Activated T-cell treated with anti-CD3 and anti-CD28 coated beads, Interleukin-2, amount 50 U/mL, for 72 hours (primary cell): ENCODE measurements at places on chromosomes 6 and 20.
A peak's percentile ranks its signal among the peaks of the same experiment; 100 is the strongest.

GRCh38 chr6:53830366-53830765, 35.6 kb downstream of the LRRC1 start:
- no peak for DNase-seq

GRCh38 chr6:116265041-116265829, 11.4 kb upstream of the TSPYL4 start:
- DNase-seq, result peak; percentile 32

DNA sequence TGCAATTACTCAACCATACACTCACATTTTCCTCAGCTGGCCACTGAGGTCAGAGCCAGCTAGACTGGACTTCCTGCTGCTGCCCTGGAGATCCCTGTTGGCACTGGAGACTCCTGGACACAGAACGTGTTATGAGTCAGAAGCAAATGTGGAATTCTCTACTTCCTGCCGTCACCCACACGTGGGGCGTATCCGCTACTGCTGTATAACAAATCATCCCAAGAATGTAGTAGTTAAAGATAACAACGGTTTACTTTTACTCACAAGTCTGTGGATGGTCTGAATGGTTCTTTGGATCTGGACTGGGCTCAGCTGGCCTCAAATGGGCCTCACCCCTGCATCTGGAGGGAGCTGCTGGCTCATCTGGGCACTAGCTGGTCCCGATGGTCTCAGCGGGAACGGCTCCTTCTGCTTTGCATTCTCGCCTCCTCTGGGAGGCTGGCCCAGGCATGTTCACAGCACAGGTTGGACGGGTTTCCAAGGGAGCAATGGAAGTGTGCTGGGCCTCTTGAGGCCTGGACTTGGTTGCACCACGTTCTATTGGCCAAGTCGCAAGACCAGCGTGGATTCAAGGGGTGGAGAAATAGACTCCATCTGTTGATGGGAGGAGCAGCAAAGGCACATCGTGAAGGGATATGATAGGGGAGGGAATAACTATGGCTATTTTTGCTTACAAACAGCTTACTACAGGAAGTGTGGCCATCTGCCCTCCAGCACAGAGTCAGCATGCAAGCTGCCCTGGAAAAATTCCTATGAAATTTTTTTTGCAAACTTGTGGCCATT, 118.5 kb downstream of the SNX5 start:
- no peak for DNase-seq

GRCh38 chr6:79898076-79898475, 49.3 kb downstream of the ELOVL4 start:
- no peak for DNase-seq

GRCh38 chr20:25517124-25517523, 68.2 kb downstream of the NINL start:
- no peak for DNase-seq

DNA sequence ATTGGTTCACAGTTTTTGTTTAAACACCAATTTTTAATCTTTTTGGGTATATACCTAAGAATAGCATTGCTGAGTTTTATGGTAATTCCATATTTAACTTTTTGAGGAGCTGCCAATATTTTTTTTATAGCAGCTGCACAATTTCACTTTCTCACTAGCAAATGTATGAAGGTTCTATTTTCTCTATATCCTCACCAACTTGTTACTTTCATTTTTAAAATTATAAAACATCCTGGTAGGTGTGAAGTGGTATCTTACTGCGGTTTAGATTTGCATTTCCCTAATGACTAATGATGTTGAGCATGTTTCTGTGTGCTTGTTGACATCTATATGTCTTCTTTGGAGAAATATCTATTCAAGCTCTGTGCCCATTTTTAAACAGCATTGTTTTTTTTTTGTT, 452.1 kb downstream of the GRIK2 start:
- no peak for DNase-seq

DNA sequence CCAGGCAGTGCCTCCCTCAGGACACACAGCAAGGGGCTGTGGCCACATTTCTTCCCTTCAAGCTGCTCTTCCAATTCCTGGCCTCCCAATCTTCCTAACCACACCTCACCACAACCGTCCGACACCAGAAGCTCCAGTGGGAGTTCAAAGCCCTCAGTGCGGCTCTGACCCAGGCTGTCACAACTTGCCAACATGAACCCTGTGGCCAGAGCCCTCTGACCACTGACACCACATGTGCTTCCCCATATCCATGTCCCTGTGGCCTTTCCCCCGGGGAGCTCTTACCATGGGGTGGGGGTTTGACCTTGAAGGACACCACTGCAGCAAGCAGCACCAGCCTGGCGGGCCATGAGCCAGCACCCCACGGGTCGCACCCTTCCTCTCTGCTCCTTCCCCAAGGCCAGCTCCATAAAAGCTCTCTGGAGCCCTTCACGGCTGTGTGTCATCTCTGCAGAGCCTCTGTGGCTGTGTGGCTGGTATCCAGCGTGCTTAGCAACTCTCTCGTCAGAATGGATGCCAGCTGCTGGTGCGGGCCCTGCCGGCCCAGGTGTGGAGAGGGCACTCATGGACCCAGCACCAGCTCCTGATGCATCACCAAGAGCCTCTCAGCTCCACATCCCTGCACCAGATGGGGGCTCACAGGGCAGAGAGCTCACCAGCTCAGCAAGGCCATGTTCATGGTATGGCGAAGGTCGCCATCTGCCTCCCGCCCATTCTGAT, 106.1 kb downstream of the PSMB1 start:
- DNase-seq, result no peak

DNA sequence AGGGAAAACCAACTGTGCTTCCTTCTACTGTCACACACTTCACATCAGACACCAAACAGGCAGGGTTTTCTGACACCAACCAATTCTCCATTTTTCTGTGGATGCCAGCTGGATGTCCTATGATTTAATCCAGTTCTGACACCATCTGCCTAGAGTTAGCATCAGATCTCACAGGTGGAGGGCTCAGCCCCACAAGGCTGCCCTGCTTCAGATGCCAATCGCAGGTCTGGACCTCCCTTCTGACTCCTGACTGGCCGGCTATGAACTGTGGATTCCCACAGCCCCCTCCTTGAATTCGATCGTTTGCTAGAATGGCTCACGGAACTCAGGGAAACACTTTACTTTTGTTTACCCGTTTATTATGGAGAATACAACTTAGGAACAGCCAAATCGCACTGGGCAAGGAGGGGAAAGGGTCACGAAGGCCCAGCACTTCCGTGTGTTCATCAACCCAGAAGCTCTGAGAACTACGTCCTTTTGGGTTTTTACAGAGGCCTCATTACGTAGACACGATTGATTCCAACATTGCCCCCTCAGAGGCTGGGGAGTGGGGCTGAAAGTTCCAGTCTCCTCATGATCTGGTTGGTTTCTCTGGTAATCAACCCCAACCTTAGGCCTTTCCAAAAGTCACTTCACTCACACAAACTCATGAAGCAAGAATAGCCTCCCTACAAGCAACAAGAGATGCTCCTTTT, 25.4 kb upstream of the MAS1 start:
- no peak for DNase-seq

DNA sequence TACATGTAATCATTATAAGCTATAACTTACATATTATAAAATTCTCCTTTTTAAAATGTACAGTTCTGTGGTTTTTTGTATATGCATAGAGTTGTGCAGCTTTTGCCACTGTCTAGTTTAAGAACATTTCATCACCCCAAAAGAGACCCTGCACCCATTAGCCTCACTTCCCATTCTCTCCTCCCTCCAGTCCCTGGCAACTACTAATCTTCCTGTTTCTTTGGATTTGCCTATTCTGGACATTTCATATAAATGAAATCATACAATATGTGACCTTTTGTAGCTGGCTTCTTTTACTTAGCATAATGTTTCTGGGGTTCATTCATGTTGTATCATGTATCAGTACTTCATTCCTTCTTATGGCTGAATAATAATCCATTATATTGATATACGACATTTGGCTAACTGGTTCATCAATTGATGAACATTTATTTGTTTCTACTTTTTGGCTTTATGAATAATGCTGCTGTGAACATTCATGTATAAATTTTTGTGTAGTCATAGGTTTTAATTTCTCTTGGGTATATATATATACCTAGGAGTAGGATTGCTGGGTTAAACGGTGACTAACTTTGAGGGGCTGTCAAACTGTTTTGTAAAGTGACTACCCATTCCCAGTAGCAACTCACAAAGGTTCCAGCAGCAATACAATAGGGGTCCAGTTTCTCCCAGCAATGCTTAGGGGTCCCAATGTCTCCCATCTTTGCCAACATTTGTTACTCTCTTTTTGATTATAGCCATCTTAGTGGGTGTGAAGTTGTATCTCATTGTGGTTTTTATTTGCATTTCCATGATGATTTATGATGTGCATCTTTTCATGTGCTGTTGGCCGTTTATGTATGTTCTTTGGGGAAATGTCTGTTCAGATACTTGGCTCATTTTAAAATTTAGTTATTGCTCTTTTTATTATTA, 10.7 kb downstream of the PTPRA start:
- DNase-seq, result no peak

DNA sequence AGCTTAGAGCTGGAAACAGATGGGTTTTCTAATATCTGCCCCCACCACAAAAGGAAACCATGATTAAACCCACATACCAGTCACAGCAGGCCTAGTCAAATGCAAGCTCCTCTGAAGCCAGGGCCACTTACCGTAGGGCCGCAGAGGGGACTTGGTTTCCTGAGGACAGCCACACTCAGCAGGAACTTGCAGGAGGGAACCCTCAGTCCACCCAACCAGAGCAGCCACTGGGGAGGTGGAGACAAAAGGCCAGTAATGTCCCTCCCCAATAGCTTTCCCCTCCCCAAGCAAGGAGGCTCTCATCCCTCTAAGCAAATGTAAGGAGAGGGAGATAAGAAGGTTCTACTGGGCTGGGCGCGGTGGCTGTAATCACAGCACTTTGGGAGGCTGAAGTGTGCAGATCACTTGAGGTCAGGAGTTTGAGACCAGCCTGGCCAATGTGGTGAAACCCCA, 384.4 kb upstream of the JARID2 start:
- DNase-seq, result peak; percentile 52

GRCh38 chr20:50009521-50010454, 27.0 kb downstream of the SNAI1 start:
- no peak for DNase-seq

GRCh38 chr6:143782481-143782880, 60.7 kb upstream of the LTV1 start:
- no peak for DNase-seq

DNA sequence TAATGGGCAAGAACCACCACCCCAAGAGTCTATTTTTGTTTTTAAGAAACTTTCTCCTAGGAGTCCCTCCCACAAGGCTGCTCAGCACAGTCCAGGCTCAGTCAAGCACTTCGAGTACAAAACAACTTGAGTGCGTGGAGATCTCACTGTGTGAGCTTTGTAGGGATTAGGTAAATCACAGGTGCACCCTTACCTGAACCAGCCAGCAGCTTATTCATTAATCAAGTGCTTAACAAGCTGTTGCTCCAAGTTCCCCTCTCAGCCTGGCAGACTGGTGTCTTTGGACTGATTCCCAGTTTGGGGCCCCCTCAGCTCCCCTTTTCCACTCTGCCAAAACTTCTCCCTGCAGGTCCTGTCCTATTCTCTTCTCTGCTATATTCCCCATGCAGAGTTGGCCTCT, 133.1 kb downstream of the LY86 start:
- no peak for DNase-seq

- DNase-seq, result peak; percentile 30
Measured at GRCh38 chr6:16318538-16318937, 80.2 kb downstream of the GMPR start.

DNA sequence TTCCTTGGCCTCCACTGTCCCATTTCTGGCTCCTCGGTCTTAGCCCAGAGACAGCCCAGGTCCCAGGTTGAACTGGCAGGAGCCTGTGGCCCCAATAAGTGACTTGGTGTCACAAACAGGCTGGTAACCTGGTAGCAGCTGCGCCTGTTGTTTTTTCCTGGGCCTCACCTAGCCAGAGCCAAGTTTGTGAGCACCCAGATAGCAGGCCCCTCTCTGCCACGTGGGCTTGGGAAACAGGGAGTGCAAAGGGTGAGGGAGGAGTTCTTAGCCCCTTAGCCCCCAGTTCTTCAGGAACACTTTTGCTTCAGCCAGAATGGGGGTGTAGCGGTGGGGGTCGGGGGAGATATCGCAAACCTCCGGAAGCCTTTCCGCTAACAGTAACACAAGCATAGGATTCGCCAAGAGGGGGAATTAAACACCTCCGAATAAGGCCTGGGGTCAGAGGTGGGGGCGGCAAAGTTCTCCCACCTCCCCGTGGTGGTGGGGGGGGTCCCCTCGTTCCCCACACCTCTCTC, 760 bp downstream of the C6orf132 start:
- DNase-seq, result no peak

- no peak for DNase-seq
Measured at GRCh38 chr6:82144007-82144851, 103.3 kb downstream of the IBTK start.

GRCh38 chr6:30207619-30208295, 5.4 kb downstream of the TRIM26 start:
- no peak for DNase-seq

DNA sequence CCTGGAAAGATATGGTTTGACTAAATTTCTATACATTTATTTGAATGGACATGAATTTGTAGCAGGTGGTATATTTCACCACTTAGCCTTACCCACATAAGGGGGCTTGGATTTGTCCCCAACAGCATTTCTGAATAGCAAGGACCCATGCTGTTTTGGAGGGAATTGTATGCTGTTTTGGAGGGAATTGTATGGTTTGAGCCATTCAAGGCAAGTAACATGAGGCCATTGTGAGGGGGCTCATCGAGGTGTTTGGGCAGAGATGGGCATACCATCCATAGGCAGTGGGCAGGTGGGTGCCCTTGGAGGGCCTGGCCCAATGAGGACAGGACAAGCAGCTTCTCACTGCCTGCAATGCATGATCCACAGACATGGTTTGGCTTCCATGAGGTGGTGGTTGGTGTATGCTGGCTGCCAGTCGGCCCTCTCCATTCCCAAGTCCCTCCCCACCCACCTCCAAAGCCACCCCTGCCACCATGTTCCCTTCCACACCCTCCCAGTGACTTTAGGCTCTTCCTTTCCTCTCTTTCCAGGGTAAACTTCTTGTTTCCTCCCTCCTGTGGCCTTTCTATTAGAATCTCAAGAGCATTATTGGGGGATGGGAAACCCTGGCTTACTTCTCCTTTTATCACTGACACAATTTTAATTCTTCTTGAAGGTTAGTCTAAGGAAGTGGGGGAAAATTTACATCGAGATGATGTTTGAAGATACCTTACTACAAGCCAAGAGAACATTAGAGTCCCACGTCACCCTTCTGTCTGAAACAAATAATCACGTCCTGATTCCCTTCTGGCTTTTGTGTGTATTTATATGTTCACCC, 13.2 kb upstream of the PXDC1 start:
- DNase-seq, result no peak
